ENCODE measurements at places on chromosomes 16 and 17. TPM values are rescaled to one million over a fixed set of nuclear protein-coding genes. Genes with fewer than 3 reads are reported as not detected.

DNA sequence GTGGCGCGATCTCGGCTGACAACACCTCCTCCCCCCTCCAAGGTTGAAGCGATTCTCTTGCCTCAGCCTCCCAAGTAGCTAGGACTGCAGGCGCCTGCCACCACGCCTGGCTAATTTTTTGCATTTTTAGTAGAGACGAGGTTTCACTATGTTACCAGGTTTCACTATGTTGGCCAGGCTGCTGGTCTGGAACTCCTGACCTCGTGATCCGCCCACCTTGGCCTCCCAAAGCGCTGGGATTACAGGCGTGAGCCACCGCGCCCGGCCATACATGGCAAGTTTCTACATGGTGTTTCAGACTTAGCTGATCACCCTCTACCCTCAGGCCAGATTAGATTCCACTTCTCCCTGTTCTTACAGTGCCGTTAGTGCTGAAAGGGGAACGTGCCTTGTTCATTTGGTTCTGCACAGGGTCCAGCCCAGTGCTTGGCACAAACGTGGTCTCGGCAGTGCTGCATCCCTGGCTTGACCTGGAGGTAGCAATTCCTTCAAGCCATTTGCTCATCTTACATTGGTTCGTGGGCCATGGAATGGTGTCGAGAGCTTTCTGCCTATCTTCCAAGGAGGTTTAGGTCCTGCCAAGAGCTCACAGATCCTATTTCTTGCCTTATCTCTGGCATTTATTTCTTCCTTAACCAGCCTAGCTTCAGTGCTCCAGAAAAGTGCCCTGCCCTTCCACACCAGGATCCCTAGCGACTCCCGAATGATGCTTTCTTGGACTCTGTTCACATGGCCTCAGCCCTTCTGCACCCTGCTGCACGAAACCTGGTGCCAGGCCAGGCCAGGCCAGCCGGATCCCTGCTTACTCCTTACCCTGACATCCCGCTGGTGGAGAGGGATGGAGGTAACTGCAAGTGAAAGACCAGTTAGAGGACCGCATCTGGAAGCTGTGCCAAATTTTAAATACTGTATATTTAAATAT, 14.8 kb upstream of the AURKB start:
- DNase-seq = no peak

- peak; percentile 62 for DNase-seq
Observed at GRCh38 chr16:15704545-15704987, 54.5 kb downstream of the NDE1 start.

GRCh38 chr16:85686912-85687591, 1.7 kb downstream of the GINS2 start:
- no peak for DNase-seq

DNA sequence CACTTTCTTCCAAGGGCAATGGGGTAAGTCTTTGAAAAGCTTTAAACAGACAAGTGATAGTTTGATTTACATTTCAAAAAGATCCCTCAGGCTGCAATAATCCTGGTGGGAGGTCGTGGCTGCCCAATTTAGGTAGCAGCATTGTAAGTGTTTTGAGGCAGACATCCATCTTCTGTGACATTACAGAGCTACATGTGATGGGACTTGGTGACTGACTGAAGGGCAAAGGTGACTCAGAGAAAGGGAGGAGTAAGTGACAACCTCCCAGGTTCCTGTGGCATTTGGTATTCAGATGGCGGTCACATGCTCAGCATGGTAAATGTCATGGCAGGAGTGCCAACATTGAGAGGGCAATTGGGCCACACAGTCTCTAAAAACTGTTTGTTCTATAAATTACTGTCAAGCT, 26.5 kb downstream of the STAT3 start:
- DNase-seq = no peak

- DNase-seq = no peak
Observed at GRCh38 chr17:4750606-4751005, 10.9 kb upstream of the CXCL16 start.

DNA sequence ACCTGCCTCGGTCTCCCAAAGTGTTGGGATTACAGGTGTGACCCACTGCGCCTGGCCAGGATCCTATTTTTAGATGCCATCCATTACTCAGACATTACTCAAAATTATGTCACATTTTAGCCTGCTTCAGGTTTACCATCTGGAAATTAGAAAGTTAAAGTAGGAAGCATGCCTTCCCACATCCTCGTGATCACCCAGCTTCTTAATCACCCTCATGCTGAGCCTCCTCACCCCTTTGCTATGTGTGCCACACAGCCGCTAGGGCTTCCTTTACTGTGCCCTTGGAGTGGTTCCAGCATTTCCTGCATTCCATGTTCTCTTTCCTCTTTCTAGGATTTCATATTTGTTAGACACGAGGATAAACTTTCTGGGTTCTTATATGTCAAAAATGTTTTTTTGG, 9.3 kb downstream of the ADORA2B start:
- no peak for DNase-seq

GRCh38 chr17:42476411-42476810, 17.7 kb downstream of the ATP6V0A1 start:
- no peak for DNase-seq

DNA sequence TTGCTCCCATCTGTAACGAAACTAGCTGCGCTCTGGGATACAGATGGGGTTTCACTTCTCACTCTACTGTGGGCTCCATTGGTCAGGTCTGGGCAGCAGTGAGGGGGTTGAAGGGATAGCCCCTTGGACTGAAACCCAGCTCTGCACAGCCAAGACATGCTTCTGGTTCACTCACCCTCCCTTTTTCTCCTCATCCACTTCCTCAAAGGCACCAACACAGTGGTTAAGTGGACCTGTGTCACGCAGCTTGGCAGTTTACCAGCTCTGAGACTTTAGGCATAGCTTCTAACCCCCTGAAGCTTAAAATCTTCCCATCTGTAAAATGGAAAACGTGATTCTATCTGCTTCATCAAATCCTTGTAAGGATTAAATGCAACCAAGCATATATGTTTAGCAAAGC, 11.5 kb upstream of the KRT38 start:
- no peak for DNase-seq

DNA sequence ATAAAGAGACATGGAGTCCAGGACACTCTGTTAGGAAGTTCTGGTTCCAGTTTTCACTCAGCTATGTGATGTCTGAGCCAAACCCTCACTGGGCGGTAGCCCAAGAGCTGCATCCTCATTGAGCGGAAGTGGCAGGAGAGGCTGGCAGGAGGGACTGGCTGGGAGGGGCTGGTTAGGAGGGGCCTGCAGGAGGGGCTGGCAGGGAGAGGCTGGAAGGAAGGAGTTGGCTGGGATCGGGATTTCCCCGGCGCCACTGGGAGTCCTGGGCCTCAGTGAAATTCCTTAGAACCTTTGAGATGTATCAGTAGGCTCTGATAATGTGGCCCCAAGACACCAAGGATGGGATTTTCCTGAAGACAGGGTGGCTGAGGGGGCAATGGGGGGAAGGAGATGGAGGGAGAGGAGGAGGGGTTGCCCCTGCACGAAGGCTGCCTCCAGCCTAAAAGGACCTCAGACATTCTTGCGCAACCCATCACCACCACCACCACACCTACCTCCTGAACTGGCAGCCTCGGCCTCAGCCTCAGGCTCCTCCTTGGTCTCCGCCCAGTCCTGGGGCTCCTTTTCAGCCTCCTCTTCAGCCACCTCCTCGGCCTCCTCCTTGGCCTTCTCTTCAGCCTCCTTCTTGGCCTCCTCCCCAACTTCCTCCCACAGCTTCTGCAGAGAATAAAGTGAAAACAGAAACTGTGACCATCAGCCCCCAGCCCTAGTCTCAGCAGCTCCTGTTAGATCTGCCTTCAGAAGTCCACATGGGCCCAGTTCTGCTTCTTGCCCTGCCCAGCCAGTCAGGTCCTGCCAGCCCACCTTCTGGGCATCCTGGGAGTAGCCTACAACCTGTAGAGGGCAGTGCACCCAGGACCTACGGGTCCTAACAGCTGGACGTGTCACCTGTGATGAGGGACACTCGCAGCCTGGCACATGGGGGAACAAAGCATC, 31.7 kb downstream of the CNGB1 start:
- DNase-seq = peak; percentile 27

DNA sequence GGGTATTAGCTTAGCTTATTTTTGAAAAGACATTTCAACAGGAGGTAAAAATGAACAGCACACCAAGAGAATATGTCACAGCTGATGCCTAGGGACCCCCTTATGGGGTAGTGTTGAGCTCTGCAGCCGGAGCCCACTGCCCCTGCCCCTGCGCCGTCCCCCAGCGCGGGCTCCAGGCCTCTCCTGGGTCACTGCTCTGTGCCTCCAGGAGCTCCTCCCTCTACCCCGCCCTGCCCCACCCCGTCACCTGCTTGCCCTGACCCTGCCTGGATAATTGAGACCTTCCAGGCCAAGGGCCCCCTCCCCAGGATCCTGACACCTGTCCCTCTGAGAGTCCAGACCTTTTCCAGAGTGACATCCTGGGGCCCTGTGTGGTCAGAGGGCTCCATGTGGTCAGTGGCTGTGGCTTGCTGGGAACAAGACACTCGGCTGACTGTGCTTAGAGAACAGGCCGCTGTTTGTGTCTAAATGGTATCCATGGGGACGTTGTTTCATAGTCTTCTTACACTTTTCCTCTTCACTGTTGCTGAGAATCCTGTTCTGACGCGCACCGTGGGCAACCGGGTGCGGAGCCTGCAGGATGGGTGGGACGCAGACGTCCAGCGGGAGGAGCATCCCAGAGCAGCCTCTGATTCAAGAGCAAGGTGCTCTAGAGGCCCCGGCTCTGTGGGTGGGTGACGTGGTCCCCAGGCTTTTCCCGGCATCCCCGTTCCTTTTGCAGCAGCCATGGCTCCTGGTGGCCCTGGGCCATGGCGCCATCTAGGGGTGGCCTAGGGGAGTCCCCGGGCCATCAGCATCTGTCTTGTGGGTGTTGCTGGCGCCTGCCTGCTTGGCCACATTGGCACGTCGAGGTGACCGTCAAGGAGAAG, 20.0 kb upstream of the WFIKKN1 start:
- peak; percentile 75 for DNase-seq

Gene CTF1
- 2.0 TPM for total RNA-seq

Gene PMFBP1
- 2.0 TPM for total RNA-seq

Gene PERCC1
- not detected for total RNA-seq

Gene MYL4
- not detected for total RNA-seq

Gene SCGB1C2
- total RNA-seq = not detected

Gene CD300C
- total RNA-seq = 0.52 TPM

Gene SYT17
- 3.9 TPM for total RNA-seq

Measured in body of pancreas (tissue), 4 donors.